ENCODE measurements at places on chromosomes 4 and X. TPM values are rescaled to one million over a fixed set of nuclear protein-coding genes. Genes with fewer than 3 reads are reported as not detected.
A peak's percentile ranks its signal among the peaks of the same experiment; 100 is the strongest.

Gene ADH5
- polyA plus RNA-seq, result 171 TPM

- DNase-seq, result no peak
- no peak overlapping the region for H3K27ac ChIP-seq
- H3K4me3 ChIP-seq, result no peak overlapping the region
- no peaks in the 10 kb centered on the region for H3K4me1 ChIP-seq
These were observed 365.4 kb downstream of the PDHA2 start for GRCh38 chr4:96205143-96205936.

Gene CUL4B
- 24.3 TPM for polyA plus RNA-seq

DNA sequence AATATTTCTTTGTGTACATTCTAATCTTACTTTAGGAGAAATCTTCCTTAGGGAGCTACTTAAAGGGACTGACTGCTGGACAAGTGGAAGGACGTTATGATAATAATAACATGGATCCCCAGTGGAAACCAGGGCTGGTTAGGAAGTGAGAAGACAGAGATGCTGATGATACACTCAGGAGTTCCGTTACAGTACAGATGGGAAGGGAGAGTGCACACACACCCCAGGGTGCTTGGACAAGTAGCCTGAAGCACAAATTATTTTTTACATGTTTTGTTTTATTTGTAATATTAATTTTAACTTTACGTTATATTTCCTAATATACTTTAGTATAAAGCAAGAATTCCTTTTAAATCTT, 84.1 kb downstream of the BMPR1B start:
- no peaks in the 10 kb centered on the region for H3K27me3 ChIP-seq
- H3K27ac ChIP-seq, result no peak overlapping the region
- H3K4me3 ChIP-seq, result no peak overlapping the region
- no peaks in the 10 kb centered on the region for H3K4me1 ChIP-seq

Gene TSPAN6
- 3.9 TPM for polyA plus RNA-seq

Gene TCEAL6
- not detected for polyA plus RNA-seq

- H3K27ac ChIP-seq, result no peak overlapping the region
- no peaks in the 10 kb centered on the region for H3K36me3 ChIP-seq
- no peaks in the 10 kb centered on the region for H3K27me3 ChIP-seq
- no peak overlapping the region for H3K4me3 ChIP-seq
- H3K4me1 ChIP-seq, result peaks cover 12% of the 10 kb centered on the region
These were observed 26.8 kb downstream of the PRPS1 start for GRCh38 chrX:107654872-107655761.

- no peaks in the 10 kb centered on the region for H3K27me3 ChIP-seq
- H3K4me1 ChIP-seq, result no peaks in the 10 kb centered on the region
- DNase-seq, result no peak
- H3K27ac ChIP-seq, result no peak overlapping the region
- H3K4me3 ChIP-seq, result no peak overlapping the region
These were observed 41.9 kb downstream of the ARHGEF38 start for GRCh38 chr4:105594099-105595010.

DNA sequence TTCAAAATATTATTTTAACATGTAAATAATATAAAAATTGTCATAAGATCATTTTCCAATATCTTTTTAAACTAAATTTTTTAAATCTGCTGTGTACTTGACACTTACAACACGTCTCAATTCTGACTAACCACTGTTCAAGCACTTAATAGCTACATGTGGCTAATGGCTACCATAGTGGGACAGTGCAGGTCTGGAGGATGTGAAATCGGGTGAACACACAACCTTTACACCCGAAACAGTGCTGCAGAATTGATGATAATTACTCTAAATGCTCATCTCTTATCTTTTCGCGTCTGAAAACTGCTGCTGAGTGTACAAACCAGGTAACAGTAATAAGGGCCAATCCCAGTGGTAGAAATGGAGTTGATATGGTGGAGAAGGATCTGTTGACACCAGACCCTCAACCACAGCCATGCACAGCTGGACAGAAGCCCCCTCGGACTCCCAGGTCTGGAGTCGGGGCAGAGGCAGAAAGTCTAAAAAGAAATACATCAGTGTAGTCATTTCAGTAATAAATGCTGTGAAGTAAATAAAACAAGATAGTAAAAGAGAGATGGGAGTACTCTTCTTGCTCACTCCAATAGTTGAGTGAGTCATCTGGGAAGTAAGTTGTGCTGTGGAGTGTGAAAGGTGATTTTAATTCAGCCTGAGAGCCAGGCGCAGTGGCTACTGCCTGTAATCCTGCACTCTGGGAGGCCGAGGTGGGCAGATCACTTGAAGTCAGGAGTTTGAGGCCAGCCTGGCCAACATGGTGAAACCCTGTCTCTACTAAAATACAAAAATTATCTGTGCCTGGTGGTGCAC, 150.0 kb downstream of the CBR4 start:
- no peaks in the 10 kb centered on the region for H3K36me3 ChIP-seq
- H3K27me3 ChIP-seq, result no peaks in the 10 kb centered on the region
- no peak for DNase-seq

Gene SPACA5
- not detected for polyA plus RNA-seq

GRCh38 chr4:178293601-178294000, 851.4 kb upstream of the AGA start:
- no peaks in the 10 kb centered on the region for H3K4me1 ChIP-seq
- no peak overlapping the region for H3K4me3 ChIP-seq
- no peak overlapping the region for H3K27ac ChIP-seq

- no peaks in the 10 kb centered on the region for H3K4me1 ChIP-seq
- no peak overlapping the region for H3K27ac ChIP-seq
- DNase-seq, result no peak
These were observed 19.3 kb upstream of the UBA1 start for GRCh38 chrX:47174376-47174775.

DNA sequence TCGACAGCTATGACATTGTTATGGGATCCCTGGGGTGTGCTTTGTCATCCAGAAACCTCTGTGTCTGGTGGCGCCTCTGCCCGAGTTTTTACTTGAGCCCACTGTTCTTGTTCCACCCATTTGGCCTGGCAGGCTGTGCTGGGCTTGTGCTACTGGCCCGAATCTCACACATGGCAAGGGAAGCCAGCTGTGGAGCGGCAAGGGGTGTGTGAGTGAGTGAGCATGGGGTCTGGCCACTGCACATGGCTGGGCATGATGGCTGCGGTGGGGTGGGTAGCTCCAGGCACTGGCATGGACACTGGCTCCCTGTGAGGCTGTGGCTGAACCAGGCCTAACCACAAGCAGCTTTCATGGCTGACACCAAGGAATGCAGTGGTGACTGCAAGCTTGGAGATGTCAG, 89.2 kb downstream of the DACH2 start:
- DNase-seq, result no peak
- H3K36me3 ChIP-seq, result no peaks in the 10 kb centered on the region
- no peak overlapping the region for H3K27ac ChIP-seq

- H3K27ac ChIP-seq, result no peak overlapping the region
- H3K4me3 ChIP-seq, result no peak overlapping the region
- H3K36me3 ChIP-seq, result no peaks in the 10 kb centered on the region
These were observed 24.8 kb downstream of the IL13RA1 start for GRCh38 chrX:118751950-118752783.

DNA sequence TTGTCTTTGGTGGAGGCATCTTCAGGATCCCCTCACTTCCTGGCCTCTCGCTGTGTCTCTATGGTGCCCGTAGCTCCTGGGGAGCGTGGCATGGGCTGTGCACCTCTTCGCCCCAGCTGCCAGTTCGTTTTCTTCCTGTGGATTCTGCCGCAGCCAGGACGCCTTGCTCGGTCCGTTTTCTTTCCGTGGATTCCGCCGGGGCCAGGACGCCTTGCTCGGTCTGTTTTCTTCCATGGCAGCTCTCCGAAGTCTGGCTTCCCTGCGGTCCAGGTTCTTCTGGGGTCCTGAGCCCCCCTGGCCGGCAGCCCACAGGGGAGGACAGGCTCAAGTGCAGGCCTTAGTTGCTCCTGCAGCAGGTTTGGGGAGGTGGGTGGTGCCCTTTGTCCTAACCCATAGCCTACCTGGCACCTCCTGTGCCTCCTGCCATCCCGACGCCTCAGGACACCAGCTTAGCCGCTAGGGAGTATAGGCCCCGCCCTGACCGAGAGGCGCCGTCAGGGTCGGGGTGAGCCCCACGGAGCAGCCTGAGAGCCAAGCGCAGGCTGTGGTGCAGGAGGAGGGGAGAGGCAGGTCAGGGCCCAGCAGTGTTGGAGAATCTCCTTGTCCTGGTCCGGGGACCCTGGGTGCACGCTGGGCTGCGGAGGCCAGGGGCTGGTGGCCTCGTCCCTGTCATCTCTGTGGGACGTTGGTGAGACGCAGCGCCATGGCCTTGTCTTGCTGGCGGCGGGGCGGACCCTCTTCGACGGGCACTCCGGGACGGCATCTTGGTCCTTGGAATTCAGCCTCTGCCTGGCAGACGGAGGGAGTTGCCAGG, 27.1 kb downstream of the UVSSA start:
- no peak overlapping the region for H3K4me3 ChIP-seq
- no peak overlapping the region for H3K27ac ChIP-seq
- no peaks in the 10 kb centered on the region for H3K27me3 ChIP-seq
- H3K4me1 ChIP-seq, result no peaks in the 10 kb centered on the region
- DNase-seq, result no peak

- no peaks in the 10 kb centered on the region for H3K27me3 ChIP-seq
- H3K4me1 ChIP-seq, result no peaks in the 10 kb centered on the region
- no peak overlapping the region for H3K4me3 ChIP-seq
- H3K27ac ChIP-seq, result no peak overlapping the region
- DNase-seq, result no peak
- no peaks in the 10 kb centered on the region for H3K36me3 ChIP-seq
These were observed 374.3 kb downstream of the PCDH7 start for GRCh38 chr4:31094474-31094873.

DNA sequence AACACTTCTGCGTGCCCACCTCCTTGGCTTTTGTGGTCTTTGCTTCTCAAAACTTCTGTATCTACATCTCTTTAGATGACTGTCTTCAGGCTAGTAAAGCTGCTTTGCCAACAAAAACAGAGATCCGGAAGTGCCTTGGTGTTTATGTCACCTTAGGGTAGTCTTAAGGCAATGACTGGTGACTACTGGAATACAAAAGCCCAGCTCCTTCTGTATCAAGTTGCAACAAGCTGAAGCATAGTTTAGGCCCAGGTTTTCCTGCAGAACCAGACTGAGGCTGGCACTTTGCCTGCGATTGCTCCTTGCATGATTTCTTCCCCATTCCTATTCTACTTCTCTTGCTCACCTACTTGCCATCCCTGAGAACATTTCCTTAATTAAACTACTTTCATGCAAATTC, 333.8 kb downstream of the DMD start:
- no peaks in the 10 kb centered on the region for H3K27me3 ChIP-seq
- DNase-seq, result no peak
- no peak overlapping the region for H3K4me3 ChIP-seq
- H3K27ac ChIP-seq, result no peak overlapping the region

DNA sequence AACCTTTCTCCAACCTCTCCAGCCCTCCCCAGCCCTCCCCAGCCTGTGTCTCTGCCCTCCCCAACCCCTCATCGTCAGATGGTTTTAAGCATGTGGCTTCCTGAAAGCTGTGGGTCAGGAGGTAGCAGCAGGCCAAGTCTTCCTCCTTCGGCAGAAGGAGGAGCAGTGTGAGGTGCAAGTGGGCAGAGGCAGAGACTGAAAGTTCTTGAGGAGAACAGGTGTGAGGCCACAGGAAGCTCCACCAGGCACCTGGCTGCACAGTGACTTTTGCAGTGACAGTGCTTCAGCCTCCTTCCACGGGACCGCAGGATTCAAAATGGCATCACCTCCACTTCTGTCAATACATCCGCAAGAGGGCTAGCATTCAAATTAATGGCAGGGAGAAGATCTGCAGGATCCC, 203.9 kb upstream of the LEF1 start:
- no peaks in the 10 kb centered on the region for H3K27me3 ChIP-seq
- peaks cover 25% of the 10 kb centered on the region for H3K4me1 ChIP-seq
- H3K36me3 ChIP-seq, result no peaks in the 10 kb centered on the region
- peak; percentile 46 for DNase-seq
- no peak overlapping the region for H3K4me3 ChIP-seq

DNA sequence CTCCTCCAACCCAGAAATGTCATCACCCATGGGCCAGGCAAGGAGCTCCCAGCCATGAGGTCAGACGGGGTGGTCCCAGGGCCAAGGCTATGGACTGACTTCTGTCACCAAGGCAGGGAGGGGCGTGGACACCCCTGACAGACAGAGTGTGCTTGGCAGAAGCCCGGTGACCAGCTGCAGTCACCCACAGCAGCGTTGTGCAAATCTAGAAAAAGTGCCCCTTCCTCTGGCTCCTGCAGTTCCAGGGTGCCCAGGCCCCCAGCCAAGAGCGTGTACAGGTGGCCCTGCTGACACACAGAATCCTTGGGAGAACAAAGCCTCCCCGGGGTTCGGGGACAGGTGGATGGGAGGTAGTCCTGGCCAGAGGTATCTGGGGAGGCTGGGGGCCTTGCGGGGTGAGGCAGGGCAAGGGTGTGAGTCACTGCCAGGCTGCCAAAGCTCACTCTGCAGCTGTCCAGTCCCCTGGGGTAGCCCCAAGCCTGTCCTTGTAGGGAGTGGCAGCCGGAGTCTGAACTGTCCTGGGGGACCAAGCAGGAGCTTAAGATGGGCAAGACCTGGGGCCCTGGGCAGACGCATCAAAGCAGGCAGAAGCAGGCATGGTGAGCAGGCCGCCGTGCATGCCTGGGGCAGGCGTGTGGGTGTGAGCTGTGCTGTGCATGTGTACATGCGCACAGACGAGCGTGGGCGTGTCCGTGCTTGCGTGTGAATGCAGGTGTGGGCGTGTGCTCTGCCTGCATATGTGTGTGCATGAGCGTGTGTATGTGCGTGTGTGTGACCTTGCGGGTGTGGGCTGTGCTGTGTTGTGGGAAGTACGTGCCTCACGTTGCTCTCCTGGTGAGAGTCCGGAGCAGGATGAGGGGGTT, 3.3 kb downstream of the MYL5 start:
- H3K4me3 ChIP-seq, result no peak overlapping the region
- no peak overlapping the region for H3K27ac ChIP-seq
- peaks cover 28% of the 10 kb centered on the region for H3K4me1 ChIP-seq
- no peak for DNase-seq
- no peaks in the 10 kb centered on the region for H3K36me3 ChIP-seq
- H3K27me3 ChIP-seq, result no peaks in the 10 kb centered on the region

Gene PARM1
- polyA plus RNA-seq, result 0.28 TPM

DNA sequence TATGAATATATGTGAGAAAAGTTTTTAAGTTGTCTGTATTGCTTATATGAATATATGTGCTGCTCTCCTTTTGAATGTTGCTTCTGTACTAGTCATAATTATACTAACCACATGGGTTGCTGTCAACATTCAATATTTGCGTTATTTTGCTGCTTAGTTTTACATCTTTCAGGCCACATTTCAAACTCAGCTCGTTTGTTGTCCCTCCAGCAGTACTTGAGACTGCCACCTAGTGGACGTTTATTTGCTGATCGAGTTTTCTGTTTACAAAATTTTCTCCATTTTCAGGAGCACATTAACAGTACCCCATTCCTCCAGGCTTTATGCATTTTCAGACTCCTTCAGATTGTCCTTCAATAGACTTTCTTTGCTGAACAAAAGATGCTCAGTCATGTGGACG, 75.8 kb downstream of the NUDT11 start:
- H3K27me3 ChIP-seq, result no peaks in the 10 kb centered on the region
- H3K4me3 ChIP-seq, result no peak overlapping the region
- H3K4me1 ChIP-seq, result no peaks in the 10 kb centered on the region
- peak; percentile 46 for DNase-seq
